ENCODE measurements at places on chromosomes 11 and 22. TPM values are rescaled to one million over a fixed set of nuclear protein-coding genes. Genes with fewer than 3 reads are reported as not detected.

MAPK8IP1 gene
- 12.5 TPM for polyA plus RNA-seq

DEUP1 gene
- polyA plus RNA-seq: not detected

GNG3 gene
- 0.16 TPM for polyA plus RNA-seq

RIMBP3B gene
- polyA plus RNA-seq: not detected

SCGB2A2 gene
- not detected for polyA plus RNA-seq

MFRP gene
- polyA plus RNA-seq: not detected

HTR3A gene
- polyA plus RNA-seq: not detected

ZNF143 gene
- polyA plus RNA-seq: 17.0 TPM

CARNS1 gene
- polyA plus RNA-seq: 0.15 TPM

CFL1 gene
- 4,252 TPM for polyA plus RNA-seq

UCP2 gene
- 36.0 TPM for polyA plus RNA-seq

PGR gene
- polyA plus RNA-seq: not detected
